ENCODE measurements at places on chromosomes 3 and 15. TPM values are rescaled to one million over a fixed set of nuclear protein-coding genes. Genes with fewer than 3 reads are reported as not detected.

- DNase-seq, result no peak
These were observed 29.6 kb downstream of the DUT start for GRCh38 chr15:48360841-48361240.

GRCh38 chr3:98233468-98233867, 30.6 kb upstream of the OR5H6 start:
- no peak for DNase-seq

- no peak for DNase-seq
These were observed 32.5 kb downstream of the IGSF10 start for GRCh38 chr3:151428386-151428785.

Gene CDC25A
- 10.5 TPM for total RNA-seq

Measured in PC-9 (cell line).